ENCODE measurements at places on chromosomes 5 and 9.
A peak's percentile ranks its signal among the peaks of the same experiment; 100 is the strongest.

DNA sequence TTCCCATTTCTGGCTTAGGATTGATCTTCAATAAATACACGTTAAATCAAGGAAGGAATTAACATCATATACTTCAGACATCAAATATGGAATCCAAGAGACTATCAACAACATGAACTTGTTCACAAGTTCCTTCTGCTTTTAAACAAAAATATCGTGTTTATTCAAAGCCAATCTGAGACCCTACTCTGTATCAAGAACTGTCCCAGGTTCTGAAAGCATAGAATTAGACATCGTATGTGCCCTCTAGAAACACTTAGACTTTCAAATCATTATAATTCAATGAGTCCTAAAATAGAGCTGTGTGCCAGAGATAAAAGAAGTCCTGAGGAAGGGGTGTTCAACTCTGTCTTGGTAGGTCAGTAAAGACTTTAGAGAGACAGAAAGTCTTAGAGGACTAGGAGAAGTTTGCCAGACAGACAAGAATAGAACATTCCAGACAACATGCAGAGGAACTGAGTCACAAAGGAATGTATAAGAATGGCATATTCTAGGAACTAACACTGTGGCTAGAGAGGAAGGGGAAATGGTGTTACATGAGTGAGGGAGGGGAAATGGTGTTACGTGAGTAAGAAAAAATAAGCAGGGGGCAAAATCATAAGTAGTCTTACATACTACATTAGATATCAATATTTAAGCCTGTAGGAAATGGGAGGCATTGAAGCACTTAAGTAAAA is 2.9 kb downstream of the TPD52L3 start:
- DNase-seq, result no peak

DNA sequence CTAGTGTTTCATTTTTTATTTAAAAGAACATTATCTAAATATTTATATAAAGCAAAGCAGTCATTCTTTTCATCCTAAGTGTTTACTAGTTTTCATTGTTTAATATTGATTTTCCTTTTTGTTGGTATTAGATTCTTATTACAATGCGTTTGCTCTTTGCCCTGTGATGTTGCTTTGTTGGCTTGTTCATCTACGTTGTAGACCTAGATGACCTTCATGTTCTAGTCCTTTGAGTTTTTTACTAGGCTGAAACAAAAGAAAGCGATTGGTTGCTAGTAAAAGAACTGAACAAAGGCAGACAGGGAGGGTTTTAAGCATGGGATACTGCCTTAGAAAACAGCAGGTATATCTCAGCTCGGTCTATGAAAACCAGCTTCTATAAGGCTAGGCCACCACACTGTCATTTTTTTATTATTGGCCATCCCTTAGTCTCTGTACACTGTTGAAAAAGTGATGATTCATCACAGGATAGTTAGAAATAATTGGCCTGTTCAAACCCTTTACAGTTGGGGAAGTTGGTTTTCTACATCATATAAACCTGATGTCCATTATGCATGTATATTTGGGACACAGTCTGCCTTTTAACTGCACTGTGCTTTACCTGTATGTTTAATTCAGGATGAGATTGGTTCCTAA is 119.0 kb downstream of the ZCCHC7 start:
- DNase-seq, result no peak

- DNase-seq, result no peak
Observed at GRCh38 chr5:41364346-41364745, 146.1 kb downstream of the PLCXD3 start.

- DNase-seq, result no peak
Observed at GRCh38 chr5:143887903-143888665, 76.1 kb downstream of the HMHB1 start.

DNA sequence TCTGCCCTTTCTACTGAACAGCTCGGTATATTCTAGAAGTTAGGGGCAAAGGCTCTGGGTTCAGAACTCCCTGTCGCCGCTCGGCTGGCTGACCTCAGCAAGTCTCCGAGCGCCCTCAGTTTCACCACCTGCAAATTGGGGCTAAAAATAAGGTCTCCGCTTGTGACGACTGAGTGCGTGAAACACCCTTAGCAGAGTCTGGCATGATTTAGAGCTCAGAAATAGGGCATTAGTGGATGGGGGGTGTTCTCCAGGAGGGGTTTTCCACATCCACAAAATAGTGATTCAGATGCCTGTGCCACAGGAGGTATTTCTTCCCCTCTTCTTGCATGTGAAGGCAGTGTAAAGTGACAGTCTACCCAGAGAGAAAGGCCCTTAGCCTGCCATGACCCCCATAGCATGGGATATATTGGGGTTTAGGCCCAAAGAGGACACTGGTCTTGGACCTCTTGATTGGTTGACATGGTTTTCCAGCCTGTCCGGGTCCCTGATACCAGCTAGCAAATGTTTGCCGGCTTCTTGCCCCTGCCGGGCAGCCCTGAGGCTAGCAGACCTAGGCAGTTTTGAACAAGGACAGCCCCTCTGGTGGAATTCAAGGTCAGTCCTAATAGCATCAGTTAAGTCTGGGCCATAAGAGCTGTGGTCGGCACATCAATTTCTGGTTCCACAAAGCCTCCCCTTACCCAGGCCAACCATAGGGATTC is 1.4 kb downstream of the ERGIC1 start:
- peak; percentile 41 for DNase-seq

DNA sequence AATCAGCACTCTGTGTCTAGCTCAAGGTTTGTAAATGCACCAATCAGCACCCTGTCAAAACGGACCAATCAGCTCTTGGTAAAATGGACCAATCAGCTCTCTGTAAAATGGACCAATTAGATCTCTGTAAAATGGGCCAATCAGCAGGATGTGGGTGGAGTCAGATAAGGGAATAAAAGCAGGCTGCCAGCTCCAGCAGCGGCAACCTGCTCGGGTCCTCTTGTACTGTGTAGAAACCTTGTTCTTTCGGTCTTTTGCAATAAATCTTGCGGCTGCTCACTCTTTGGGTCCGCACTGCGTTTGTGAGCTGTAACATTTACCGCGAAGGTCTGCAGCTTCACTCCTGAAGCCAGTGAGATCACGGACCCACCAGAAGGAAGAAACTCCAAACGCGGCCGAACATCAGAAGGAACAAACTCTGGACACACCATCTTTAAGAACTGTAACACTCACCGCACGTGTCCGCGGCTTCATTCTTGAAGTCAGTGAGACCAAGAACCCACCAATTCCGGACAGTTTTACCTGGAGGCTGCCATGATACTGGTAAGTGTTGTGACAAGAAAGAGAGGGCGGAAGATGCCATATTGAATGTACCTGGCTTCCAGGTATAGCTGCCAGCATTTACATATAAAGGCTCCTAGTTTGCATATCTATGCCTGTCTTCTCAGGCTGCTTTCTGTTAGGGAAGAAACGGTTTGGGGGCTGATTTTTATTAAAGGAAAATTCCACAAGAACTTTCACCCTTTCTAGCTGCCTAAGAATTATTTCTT is 758.5 kb upstream of the CTNND2 start:
- no peak for DNase-seq

GRCh38 chr9:9817176-9817575 is 795.6 kb downstream of the PTPRD start:
- DNase-seq, result no peak

GRCh38 chr5:136007271-136007670 is 21.5 kb upstream of the TGFBI start:
- no peak for DNase-seq

DNA sequence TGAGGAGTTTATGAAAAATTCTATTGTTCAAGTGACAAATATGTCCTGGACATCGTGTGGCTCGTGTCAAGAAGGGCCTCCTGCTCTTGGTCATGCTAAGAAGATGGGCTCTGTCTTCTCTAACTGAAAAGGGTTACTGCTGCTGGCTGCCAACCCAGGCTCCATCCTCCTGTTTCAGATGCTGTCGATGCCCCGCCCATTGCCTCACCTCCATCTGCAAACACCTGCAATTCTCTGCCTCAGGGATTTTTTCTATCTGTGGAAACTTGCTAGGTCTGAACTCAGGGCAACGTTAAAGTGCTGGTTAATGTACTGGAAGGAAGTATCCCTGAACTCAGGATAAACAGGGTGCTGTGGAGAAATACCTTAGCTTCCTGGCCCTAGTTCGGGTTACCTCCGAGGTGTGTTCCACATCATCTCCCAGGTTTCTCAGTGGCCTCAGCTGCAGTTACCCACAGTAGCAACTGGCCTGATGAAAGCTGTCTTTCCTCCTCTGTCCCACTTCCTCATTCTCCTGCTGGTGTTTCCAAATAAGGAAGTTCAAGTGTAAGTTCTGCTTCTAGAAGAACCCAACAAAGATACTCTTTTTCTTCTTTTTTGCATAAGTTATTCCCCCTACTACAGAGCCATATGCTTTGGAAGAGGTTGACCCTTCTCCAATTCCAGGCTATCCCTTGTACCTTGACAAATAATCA is 151.7 kb upstream of the SMIM23 start:
- peak; percentile 55 for DNase-seq

GRCh38 chr9:21429191-21429590 is 11.0 kb upstream of the IFNA1 start:
- DNase-seq, result no peak

GRCh38 chr9:80720579-80720978 is 968.8 kb downstream of the TLE1 start:
- no peak for DNase-seq

- no peak for DNase-seq
Observed at GRCh38 chr5:69013481-69013880, 80.3 kb upstream of the SLC30A5 start.

GRCh38 chr5:74978345-74978744 is 74.0 kb downstream of the GCNT4 start:
- DNase-seq, result no peak

- DNase-seq, result peak; percentile 86
Observed at GRCh38 chr9:99824378-99825171, 2.9 kb downstream of the NR4A3 start.

- DNase-seq, result no peak
Observed at GRCh38 chr9:122291458-122291857, 26.8 kb downstream of the MRRF start.

GRCh38 chr9:98609646-98610045 is 99.1 kb downstream of the GABBR2 start:
- no peak for DNase-seq

- DNase-seq, result no peak
Observed at GRCh38 chr9:36041506-36041905, 4.8 kb downstream of the RECK start.

- DNase-seq, result no peak
Observed at GRCh38 chr9:126591922-126592321, 21.8 kb upstream of the LMX1B start.

DNA sequence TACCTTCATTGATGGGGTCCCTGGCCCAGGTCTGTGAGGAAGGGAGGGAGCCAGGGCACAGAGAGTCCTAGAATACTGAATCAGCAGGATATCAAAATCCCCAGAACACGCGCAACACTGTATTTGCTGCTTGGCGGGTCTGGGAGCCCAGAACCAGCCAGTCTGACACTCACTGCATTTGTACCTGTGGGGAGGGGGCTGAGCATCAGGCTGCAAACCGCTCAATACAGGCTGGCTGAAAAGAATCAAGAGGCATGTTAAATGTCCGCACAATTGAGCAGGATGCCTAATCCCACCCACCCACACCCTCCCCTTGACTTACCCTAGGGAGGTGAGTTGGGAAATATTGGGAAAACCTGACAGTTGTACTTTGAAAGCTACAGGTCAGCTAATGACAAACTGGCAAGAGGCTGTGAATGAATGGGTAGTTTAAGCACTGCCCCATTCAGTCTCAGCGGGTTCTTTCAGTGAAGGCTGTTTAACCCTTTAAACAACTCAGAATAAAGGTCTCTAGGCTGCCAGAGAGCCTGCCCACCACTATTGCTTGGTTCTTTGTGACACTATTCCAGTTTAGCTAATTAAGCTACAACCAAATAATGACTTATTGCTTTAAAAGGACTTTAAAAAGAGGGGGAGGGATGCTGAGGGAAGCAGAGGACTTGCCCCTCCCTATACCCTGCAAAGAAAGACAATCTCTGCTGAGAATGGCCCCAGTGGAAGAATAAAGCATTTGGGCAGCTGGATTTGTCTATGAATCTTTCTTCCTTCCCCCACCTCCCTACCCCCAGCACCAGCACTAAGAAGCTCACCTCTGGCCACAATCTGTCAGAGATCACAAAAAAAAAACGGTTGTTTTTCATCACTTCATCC is 5.0 kb downstream of the SPRY4 start:
- DNase-seq, result no peak

DNA sequence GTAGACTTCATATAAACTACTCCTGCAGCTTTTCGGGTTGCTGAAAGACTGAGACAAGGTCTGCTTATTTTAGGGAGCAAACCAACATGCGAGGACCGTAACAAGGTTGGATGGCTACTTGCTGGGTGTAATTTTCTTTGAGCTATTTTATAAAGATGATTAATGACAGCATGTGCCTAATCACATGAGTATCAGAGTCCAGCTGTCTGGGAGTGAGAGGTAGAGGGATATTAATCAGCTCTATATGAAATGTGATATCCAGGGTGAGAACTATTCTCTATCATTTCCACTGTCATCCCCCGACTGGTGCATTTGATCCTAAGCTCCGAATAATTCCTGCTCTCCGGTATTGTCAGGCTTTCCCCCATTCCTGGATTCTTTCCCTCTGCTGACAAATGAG is 193.8 kb upstream of the HMHB1 start:
- no peak for DNase-seq

- no peak for DNase-seq
Observed at GRCh38 chr9:36485647-36486328, 85.7 kb upstream of the RNF38 start.

GRCh38 chr5:67238191-67238590 is 41.6 kb upstream of the CD180 start:
- no peak for DNase-seq

DNA sequence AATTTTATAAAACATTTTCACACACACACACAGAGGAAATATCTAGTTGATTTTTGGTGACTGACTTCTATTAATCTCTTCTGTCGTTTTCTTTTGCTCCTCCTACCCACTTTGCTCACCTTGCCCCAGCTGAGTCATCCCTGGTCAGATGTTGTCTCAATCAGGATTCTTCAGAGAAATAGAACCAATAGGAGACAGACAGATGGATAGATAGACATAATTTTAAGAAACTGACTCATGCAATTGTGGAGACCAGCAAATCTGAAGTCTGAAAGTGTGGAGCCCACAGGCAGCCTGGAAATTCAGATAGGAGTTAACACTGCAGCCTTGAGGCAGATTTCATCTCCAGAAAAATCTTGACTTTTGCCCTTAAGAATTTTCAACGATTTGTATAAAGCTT is 37.0 kb upstream of the PIK3R1 start:
- DNase-seq, result no peak

DNA sequence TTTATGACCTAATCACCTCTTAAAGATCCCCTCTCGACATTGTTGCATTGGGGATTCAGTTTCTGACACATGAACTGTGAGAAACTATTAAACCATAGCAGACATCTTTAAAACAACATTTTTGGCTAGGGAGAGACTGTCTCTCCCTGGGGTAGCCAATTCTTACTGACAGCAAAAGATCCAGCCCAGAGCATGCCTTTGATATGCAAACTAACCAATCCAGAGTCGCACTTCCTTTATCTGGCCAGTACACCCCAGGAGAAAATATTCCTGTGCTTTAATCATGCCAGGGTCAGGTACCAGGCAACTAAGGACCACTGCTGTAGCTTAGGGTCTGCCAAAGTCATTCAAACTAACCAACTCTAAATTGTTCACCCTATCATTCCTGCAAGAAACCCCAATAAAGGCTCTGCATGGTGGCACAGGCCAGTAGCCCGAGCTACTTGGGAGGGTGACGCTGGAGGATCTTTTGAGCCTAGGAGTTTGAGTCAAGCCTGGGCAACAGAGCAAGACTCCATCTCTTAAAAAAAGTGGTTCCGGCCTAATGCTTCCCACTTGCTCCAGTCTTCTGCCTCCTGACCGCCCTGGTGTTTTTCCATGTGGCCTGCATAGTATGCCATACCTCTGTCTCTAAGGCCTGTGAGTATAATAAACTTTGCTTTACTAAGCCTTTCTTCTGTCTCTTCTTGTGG is 62.3 kb upstream of the DAPK1 start:
- no peak for DNase-seq

GRCh38 chr9:97559111-97559514 is 57.6 kb downstream of the TMOD1 start:
- DNase-seq, result peak; percentile 77
